Activated CD4-positive, CD25-positive, alpha-beta regulatory T cell treated with anti-CD3 and anti-CD28 coated beads, Interleukin-2, amount 50 U/mL, for 16 hours (primary cell): ENCODE measurements at places on chromosomes 7 and 10.

DNA sequence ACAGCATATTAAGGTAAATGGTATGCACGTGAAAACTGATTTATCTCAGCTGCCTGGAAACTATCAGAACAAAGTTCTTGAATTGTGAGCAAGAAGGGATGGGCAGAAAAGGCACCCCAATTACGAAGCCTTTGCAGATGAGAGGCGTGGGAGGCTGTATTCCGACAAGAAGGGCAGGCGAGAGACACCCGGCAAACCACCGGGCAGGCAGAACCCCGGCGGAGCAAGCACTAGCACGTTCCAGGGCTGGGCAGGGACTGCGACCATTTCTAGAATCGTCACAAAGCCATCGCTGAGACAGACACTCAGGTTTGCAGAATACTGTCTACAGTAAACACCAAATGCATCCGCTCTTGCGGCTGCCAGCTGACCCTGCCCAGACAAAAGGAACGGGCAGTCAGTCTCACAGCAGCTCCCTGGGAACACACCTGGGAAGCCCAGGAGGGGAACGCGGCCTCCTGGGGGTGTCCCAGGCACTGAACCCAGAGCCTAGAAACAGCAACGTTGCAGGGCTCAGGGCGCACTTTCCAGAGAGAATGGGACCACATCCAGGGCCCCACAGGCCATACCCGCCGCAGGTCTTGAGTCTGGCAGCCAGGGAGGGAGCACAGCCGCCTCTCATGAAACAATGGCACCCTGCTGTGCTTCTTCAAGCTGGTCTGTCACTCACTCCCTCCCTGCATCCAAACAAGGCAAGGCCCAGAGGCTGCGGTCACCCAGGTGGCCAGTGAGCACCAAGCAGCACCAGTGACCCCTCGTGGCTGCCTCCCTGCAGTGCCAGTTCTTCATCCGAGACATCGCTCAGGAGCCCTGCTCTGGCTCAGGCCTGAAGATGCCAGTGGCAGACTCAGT, 261.9 kb downstream of the PTPRN2 start:
- no peak for DNase-seq

- DNase-seq: no peak
These were observed 1085.3 kb downstream of the KCNMA1 start for GRCh38 chr10:76552091-76552873.

DNA sequence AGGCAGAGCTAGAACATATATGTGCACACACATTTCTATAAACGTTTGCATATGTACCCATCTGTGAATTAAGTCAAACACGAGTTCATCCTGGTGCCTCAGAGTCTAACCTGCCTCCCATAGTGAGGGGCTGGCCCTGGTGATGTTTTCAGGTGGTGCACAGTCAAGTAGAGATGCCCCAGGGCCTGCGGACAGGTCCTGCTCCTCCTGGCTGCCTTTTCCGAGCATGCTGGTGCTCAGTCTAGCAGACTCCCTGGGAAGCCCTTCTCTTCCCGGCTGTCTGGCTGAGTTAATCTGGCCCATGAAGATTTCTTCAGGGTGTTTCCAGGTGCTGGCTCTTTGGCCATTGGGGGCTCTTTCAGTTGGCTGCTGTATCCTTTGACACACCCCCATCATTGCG, 14.3 kb downstream of the ADCY1 start:
- no peak for DNase-seq

DNA sequence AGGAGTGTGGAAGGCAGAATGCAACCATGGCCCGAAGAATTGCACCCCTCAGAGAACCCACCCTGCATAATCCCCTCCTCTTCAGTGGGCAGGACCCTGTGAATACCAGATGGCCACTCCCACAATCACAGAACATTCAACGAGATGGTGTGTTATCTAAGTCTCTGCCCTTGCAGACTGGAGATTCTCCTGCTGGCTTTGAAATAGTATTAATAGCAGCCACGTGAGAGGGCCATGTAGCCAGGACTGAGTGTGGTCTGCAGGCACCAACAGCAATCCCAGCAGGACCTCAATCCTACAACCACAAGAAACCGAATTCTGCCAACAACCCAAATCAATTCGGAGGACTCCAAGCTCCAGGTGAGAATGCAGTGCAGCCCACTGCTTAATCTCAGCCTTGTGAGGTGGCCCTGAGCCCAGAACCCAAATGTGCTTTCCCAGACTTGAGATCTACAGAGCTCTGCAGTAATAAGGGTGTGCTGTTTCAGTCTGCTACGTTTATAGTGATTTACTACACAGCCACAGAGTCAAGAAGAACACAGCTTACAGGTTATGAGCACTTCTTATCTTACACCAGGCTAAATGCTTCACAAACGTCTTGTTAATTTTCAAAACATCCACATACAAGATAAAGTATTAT, 72.1 kb downstream of the VOPP1 start:
- DNase-seq: no peak

DNA sequence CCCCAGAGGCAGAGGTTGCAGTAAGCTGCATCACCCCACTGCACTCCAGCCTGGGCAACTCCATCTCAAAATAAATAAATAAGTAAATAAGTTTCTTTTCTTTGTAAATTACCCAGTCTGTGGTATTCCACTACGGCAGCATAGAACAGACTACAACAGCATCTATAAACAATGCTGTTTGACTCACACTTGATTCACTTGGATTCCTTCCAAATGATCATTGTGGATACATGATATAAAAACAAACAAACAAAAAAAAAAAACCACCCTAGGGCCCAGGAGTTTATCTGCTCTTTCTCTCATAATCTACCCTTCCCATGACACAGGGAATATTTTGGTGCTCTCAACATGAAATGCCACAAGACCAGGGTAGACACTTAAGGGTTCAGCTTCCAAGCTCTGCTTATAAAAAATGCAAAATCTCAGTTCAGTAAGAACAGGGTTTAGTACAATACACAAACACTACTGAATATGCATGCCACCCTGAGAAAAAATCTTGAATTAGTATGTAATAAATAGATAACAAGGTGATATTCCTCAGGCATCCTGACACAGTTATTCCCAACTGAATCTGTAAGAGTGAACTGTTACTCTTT, 200.9 kb downstream of the FAM107B start:
- no peak for DNase-seq

DNA sequence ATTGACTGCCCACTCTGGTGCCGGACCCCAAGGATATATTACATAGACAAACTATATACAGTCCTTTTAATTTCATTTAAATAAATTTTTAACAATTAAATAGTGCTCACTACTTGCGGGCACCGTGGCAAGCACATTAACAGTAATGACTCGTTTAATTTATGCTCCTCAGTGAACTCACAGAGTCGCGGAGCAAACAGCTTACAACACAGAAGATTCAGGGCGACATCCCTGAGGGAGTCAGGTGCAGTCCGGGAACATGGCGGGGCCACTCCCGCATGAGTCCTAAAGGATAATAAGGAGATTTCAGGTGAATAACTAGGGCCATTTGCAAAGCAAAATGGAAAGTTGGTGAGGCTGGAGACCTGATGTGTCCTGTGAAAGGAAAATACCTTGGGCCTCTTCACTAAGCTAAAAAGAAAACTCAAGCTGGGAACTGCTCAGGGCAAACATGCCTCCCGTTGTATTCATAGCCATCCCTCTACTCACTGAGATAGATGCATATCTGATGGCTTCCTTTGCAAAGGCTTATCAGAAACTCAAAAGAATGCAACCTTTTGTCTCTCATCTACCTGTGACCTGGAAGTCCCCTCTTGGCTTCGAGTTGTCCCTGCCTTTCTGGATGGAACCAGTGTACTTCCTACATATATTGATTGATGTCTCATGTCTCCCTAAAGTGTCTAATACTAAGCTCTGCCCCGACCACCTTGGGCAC, 125.6 kb downstream of the KLF6 start:
- no peak for DNase-seq

GRCh38 chr10:114388275-114388674, 16.0 kb downstream of the AFAP1L2 start:
- no peak for DNase-seq

- no peak for DNase-seq
These were observed 9.8 kb downstream of the ARHGAP12 start for GRCh38 chr10:31918671-31919409.

- DNase-seq: peak; percentile 28
These were observed 21.6 kb upstream of the LIMK1 start for GRCh38 chr7:74061840-74062539.

DNA sequence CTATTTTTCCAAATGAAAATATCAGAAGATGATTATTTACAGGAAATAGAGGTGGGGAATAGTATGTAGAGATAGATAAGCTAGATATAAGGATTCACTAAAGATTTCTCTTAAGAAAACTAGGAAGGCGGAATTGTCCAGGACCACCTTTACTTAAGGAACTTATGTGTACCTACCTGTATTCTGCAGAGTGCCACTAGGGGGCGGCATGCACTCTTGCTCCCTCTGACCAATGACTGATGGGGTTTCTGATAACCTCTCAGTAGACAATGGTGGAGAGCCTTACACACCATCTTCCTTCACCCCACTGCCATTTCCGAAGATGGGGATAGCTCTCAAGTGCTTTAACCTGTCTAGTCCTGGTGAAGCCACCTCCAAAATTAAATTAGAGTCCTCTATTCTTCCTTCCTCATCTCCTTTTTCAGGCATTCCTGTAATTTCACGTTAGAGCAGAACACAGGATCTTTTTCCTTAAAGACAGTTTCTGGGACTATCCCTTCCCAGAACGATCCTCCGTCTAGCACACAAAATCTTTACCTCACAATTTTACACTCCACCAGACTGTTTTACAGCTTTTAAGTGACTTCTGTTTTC, 453.1 kb downstream of the SORCS1 start:
- no peak for DNase-seq

DNA sequence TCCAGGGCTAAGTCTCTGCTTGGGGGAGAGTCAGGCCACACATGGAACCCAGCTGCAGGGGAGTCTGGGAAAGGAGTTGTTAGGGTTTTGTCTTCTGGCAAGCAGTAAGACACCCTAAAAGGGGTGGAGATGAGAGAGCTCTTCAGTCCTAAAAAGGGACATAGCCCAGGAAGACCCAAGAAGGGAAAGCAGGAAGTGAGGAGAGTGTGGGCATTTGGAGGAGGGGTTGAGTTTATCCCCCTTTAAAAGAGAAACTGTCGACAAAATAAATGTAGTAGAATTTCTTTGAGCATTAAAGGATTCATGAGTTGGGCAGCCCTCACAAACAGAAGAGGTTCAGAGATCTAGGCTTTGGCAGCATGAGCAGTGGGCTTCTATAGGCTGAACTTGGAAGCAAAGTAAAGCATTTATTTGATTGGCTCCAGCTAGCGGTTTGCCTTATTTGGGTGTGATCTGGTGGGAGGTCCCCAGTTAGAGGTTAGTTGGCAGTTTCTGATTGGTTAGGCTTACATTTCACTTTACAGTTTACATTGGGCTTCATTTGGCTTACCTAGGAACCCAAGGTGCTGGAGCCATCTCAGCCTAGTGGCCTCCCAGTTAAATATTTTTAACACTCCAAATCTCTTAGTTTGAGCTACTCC, 246.7 kb downstream of the CAMK1D start:
- DNase-seq: no peak

- DNase-seq: no peak
These were observed 5.5 kb downstream of the RBM20 start for GRCh38 chr10:110649347-110650264.

- no peak for DNase-seq
These were observed 85.9 kb downstream of the ARHGAP22 start for GRCh38 chr10:48518986-48519385.

DNA sequence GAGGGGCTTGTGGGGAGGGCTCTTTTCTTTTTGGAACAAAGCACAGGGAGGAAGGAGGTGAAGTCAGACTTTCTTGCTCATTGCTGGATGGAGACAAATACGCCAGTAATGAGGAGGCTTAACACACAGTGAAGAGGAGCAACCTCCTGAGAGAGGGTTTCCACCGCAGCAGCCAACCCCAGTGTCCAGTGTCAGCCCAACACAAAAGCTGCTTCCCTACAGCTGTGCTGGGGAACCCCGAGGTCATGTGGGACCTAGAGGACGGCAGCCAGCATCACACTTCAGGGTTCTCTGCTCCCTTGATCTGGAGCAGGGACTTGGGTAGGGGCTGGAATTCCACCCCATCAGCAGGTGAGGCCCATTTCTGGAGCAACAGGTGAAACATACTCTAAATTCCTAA, 7.7 kb downstream of the BLNK start:
- no peak for DNase-seq

GRCh38 chr7:43307522-43307921, 195.1 kb downstream of the HECW1 start:
- no peak for DNase-seq

GRCh38 chr10:34781711-34782110, 33.4 kb downstream of the PARD3 start:
- no peak for DNase-seq

GRCh38 chr10:71366690-71367089, 30.0 kb upstream of the CDH23 start:
- DNase-seq: no peak

DNA sequence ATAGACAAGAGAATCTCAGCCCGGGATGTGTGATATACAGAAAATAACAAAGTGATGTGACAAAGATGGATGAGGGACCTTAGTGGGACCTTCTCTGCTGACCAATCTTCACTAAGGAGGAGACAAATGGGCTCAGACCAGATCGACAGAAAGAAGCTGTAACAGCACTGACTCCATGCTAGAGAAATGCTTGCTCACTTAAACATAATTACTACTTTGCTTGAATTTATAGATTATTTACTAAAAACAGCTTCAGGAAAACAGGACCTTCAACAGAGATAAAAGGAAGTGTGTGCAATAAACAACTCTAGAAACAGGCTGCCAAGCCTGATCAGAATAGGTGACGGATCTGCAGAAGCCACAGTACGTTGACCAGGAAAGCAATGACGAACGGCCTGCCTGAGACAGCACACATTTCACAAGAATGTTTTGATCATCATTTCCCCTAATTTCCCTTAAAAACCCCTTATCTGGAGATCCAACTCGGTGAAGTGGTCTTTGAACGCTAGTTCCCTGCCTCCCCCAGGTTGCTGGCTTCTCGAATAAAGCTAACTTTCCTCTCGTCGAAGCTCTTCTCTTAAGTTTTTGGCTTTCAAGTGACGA, 98.4 kb upstream of the STEAP1B start:
- no peak for DNase-seq

DNA sequence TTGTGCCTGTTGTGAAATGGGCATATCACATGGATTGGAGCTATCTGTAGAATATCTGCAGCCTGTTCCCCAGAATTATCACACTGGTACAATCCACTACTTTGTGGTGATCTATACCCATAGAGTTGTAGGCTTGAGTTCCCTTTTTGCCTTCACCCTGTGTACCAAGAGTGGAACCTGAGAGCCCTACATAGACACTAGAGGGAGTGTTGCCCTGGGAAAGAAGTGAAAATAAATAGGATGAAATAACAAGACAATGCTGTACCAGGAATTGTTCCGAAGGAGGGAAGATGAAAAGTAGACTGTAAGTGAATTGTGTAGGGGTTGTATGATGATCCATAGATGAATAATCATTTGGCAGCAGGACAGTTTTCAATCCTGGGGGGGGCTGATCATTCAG, 9.0 kb downstream of the SORCS3 start:
- no peak for DNase-seq
